ENCODE measurements at places on chromosomes 13 and 19. TPM values are rescaled to one million over a fixed set of nuclear protein-coding genes. Genes with fewer than 3 reads are reported as not detected.

OR7C1 gene
- total RNA-seq, result not detected

PSG3 gene
- not detected for total RNA-seq

KL gene
- 0.25 TPM for total RNA-seq

FUT2 gene
- total RNA-seq, result not detected

COX7A1 gene
- total RNA-seq, result not detected

SLC44A2 gene
- total RNA-seq, result 268 TPM

CYP2A7 gene
- not detected for total RNA-seq

PTPRH gene
- total RNA-seq, result not detected

GRCh38 chr13:20264271-20265018 is 32.3 kb upstream of the GJB6 start:
- H3K27me3 ChIP-seq, result peaks cover 6% of the 10 kb centered on the region
- no peaks in the 10 kb centered on the region for H3K4me1 ChIP-seq
- no peak for DNase-seq
- no peak overlapping the region for H3K27ac ChIP-seq
- no peak overlapping the region for H3K4me3 ChIP-seq
- no peaks in the 10 kb centered on the region for H3K36me3 ChIP-seq

DNA sequence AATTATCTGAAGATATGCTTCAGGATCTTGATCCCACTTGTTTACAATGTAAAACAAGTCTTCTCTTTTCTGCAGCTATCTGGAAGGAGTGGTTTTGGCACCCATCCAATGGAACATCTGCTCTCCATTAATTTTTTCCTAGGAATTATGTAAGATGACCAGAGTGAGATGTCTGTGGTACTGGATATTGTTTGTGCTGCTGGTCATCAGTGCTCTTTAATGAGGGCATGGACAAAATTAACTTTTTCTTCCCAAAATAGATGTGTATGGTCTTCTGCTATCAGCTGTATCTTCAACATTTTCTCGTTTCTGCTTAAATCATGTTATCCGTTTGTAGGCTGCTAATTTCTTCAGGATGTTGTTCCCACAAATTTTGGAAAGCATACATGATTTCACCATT is 415.4 kb upstream of the KLHL1 start:
- no peak overlapping the region for H3K4me3 ChIP-seq
- DNase-seq, result no peak
- no peaks in the 10 kb centered on the region for H3K36me3 ChIP-seq
- no peaks in the 10 kb centered on the region for H3K27me3 ChIP-seq

DNA sequence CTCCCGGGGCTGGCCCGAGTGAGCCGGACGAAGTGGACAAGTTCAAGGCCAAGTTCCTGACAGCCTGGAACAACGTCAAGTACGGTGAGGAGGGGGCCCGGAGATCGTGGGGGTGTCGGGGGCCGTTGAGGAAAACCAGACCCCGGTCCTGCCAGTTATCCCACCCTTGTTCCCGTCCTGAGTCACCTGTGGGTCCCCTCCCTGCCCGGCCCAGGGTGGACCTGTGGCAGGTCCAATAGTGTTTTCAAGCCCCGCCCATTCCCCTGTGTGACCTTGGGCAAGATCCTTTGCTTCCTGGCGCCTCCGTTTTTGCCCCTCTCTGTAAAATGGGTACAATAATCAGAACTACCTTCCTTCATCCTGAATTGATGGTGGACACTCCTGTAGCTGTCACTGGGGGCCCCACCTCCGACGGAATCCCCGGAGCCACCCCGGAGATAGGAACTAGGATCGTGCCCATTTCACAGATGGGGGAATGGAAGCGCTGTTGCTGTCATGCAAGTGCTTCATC is 593 bp downstream of the ATG4D start:
- no peak for DNase-seq
- no peaks in the 10 kb centered on the region for H3K36me3 ChIP-seq
- H3K27me3 ChIP-seq, result peaks cover 3% of the 10 kb centered on the region
- H3K4me1 ChIP-seq, result peaks cover 9% of the 10 kb centered on the region
- H3K4me3 ChIP-seq, result peak overlapping the region; percentile 83

GRCh38 chr19:19459707-19460251 is 54.3 kb downstream of the GATAD2A start:
- H3K27ac ChIP-seq, result peak overlapping the region; percentile 98
- H3K4me3 ChIP-seq, result peak overlapping the region; percentile 89
- DNase-seq, result peak; percentile 63
- no peaks in the 10 kb centered on the region for H3K27me3 ChIP-seq
- H3K4me1 ChIP-seq, result peaks cover 38% of the 10 kb centered on the region
- no peaks in the 10 kb centered on the region for H3K36me3 ChIP-seq

- H3K27me3 ChIP-seq, result no peaks in the 10 kb centered on the region
- no peak for DNase-seq
- no peak overlapping the region for H3K27ac ChIP-seq
- no peak overlapping the region for H3K4me3 ChIP-seq
Observed at GRCh38 chr19:51821921-51822320, 27.0 kb downstream of the FPR3 start.

GRCh38 chr13:107824635-107825034 is 390.7 kb downstream of the LIG4 start:
- no peak overlapping the region for H3K27ac ChIP-seq
- H3K4me1 ChIP-seq, result no peaks in the 10 kb centered on the region
- H3K27me3 ChIP-seq, result no peaks in the 10 kb centered on the region

GRCh38 chr19:27740396-27740795 is 1472.6 kb downstream of the UQCRFS1 start:
- no peak for DNase-seq
- H3K4me1 ChIP-seq, result no peaks in the 10 kb centered on the region
- peaks cover 60% of the 10 kb centered on the region for H3K36me3 ChIP-seq
- no peaks in the 10 kb centered on the region for H3K27me3 ChIP-seq
- H3K27ac ChIP-seq, result no peak overlapping the region
- H3K4me3 ChIP-seq, result no peak overlapping the region

- H3K4me3 ChIP-seq, result no peak overlapping the region
- no peaks in the 10 kb centered on the region for H3K36me3 ChIP-seq
- H3K4me1 ChIP-seq, result peaks cover 49% of the 10 kb centered on the region
- no peak for DNase-seq
- H3K27me3 ChIP-seq, result no peaks in the 10 kb centered on the region
- H3K27ac ChIP-seq, result peak overlapping the region; percentile 93
Observed at GRCh38 chr19:2628597-2628996, 73.9 kb downstream of the GNG7 start.

- H3K4me3 ChIP-seq, result no peak overlapping the region
- no peaks in the 10 kb centered on the region for H3K4me1 ChIP-seq
- no peak for DNase-seq
- H3K36me3 ChIP-seq, result peaks cover 62% of the 10 kb centered on the region
- H3K27me3 ChIP-seq, result no peaks in the 10 kb centered on the region
Observed at GRCh38 chr19:19296953-19297689, 23.2 kb downstream of the SUGP1 start.

GRCh38 chr13:109593230-109593629 is 193.2 kb downstream of the IRS2 start:
- no peak overlapping the region for H3K27ac ChIP-seq
- H3K4me1 ChIP-seq, result no peaks in the 10 kb centered on the region
- no peak overlapping the region for H3K4me3 ChIP-seq
- no peaks in the 10 kb centered on the region for H3K27me3 ChIP-seq
- no peak for DNase-seq

DNA sequence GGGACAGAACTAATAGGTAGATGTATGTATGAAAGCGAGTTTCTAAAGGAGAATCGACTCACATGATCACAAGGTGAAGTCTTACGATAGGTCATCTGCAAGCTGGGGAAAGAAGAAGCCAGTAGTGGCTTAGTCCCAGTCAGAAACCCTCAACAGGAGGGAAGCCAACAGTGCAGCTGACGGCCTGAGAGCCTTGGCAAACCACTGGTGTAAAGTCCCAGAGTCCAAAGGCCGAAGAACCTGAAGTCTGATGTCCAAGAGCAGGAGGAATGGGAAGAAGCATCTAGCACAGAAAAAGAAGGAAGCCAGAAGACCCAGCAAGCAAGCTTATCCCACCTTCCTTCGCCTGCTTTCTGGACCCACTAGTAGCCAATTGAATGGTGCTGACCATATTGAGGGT is 507.6 kb upstream of the ARGLU1 start:
- no peak overlapping the region for H3K27ac ChIP-seq
- no peaks in the 10 kb centered on the region for H3K27me3 ChIP-seq
- no peaks in the 10 kb centered on the region for H3K36me3 ChIP-seq
- H3K4me1 ChIP-seq, result no peaks in the 10 kb centered on the region

- H3K36me3 ChIP-seq, result peaks cover 23% of the 10 kb centered on the region
- H3K4me1 ChIP-seq, result peaks cover 21% of the 10 kb centered on the region
- DNase-seq, result no peak
- H3K27ac ChIP-seq, result no peak overlapping the region
- H3K27me3 ChIP-seq, result no peaks in the 10 kb centered on the region
- H3K4me3 ChIP-seq, result no peak overlapping the region
Observed at GRCh38 chr19:15422296-15423075, 3.7 kb upstream of the AKAP8L start.

DNA sequence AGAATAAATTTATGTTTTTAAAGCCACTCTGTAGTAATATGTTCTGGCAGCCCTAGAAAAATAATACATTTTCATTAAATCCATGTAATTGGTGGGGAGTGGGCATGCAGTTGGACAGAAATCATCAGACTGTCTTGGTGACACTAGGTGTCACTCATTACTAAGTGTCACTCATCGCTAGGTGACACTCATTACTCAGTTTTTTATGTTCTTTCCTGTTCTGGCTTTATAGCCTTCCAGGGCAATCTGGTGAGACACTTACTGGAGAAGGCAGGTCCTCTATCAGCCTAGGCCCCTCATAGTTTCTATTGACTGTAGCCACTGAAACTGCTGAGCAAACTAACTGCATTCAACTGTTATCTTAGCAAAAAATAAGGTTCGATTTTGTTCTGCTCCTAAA is 542.1 kb downstream of the SLITRK1 start:
- no peaks in the 10 kb centered on the region for H3K36me3 ChIP-seq
- H3K4me3 ChIP-seq, result no peak overlapping the region
- H3K27ac ChIP-seq, result peak overlapping the region; percentile 74
- H3K27me3 ChIP-seq, result no peaks in the 10 kb centered on the region
